GM04504 (cell line): ENCODE measurements at places on chromosomes 16 and 17.

DNA sequence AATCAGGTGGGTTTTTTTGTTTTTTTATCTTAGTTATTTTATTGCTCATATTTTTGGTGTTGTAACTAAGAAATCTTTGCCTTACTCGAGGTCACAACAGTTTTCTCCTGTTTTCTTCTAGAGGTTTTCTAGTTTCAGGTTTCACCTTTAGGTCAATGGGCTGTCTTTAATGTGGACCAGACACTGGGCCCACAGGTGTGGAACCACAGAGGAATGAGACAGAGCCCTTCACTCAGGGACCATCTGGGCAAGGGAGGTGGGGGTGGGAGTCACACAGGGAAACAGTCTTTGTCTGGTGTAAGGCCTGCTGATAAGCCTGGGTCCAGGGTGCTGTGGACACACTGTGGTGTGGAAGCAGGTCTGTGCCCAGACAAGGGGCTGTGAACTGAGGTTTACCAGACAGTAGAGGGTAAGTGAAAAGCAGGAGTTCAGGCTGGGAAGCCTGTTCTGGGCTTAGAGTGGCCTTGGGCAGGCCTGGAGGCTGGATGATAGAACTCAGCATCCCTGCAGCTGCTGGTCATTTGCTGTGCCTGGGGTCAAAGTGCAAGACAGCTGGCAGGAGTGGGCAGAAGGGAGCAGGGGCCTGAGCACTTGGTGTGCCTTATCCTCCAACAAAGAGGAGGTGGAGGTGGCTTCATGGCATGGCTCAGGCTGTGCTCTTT, 75.6 kb downstream of the SPECC1 start:
- DNase-seq, result no peak

- no peak for DNase-seq
Measured at GRCh38 chr17:48294806-48295361, 135.1 kb downstream of the SKAP1 start.

- no peak for DNase-seq
Measured at GRCh38 chr17:47687748-47688147, 6.2 kb upstream of the TBKBP1 start.

DNA sequence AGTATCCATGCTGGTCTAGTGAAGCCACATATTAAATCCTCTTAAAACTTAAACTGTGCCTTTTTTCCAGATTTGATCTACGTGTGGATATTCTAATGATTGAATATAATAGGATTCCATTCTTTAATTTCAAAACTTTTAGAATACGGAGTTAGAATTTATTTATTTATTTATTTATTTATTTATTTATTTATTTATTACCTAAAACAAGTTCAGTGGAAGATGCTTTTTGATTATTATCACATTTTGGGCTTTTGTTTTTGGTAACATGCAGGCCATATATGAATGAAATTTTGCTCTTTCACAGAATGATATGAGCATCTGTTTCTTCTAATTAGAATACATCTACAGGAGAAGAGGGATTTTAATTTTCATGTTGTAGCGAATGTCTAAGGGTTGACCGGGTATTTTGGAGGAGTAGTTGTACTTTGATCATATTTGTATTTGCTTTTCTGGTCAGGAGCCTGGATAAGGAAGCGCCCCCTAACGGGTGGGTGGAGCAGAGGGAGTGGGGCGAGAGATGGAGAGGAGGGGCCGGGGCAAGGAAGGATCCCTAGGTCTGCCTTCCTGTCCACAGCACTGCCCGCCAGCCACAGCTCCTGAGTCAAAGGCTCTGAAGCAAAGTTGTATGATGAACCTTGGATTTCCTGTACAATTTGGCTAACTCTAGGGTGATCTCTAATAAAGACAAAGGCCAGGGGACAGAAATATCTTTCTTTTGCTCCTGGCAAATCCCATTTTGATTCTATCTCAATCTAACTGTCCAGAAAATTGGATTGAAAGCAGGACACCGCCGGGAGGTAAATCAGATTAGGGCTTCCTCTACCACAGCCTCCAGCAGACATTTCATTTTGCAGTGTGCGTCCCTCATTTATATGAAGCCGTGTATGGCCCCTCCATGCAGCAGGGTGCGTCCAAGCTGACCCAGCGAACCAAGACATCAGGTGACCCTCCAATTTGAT, 149.1 kb downstream of the PRKCA start:
- no peak for DNase-seq

- no peak for DNase-seq
Measured at GRCh38 chr17:3022197-3022596, 41.2 kb downstream of the OR1D5 start.

DNA sequence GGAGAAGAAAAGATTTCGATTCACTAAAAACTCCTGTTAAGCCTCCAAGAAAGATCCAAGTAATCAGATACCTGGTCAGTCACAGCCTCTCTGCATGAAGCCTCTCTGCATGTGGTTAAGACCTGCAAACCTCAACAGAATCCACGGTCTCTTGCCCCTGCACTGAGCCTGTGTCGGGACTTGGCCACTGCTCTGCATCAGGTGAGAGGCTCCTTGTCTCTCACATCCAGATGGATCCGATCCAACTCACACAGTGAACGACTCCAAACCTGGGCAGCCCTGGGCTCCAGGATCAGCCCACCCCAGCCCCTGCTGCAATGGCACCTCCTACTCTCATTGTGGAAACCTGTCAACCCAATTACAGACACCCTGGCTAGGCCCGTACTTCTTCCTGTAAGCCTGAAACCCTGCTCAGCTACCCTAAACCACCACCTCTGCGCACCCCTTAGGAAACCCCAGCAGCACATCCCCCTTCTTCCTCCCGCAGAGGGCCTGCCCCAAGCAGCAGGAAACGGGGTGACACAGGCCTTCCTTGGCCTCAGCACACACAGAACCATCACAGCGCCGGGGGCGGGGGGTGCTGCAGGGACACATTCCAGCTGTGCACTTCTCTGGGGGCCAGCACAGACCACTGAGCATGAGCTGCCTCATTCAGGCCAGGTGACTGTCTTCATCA, 129.5 kb downstream of the ANKRD11 start:
- DNase-seq, result no peak

DNA sequence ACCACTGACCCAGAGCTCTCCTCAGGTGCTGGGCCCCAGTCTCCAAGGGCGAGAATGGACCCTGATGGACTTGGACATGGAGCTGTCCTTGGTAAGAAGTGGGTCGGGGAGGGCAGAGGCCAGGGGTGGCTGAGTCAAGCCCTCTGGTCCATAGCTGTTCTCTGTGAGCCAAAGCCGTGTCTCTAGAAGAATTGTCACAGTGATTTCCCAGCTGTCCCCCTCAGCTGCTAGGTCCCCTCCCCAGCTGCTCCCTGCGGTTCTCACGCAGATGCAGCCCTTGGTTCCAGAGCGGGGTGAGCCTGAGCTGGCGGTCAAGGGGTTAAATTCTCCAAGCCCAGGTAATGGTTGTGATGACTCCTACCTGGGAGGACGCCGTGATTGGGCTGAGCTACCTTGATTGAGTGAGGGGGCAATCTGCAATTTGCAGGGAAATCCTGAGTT, 1.3 kb upstream of the NOL3 start:
- no peak for DNase-seq

DNA sequence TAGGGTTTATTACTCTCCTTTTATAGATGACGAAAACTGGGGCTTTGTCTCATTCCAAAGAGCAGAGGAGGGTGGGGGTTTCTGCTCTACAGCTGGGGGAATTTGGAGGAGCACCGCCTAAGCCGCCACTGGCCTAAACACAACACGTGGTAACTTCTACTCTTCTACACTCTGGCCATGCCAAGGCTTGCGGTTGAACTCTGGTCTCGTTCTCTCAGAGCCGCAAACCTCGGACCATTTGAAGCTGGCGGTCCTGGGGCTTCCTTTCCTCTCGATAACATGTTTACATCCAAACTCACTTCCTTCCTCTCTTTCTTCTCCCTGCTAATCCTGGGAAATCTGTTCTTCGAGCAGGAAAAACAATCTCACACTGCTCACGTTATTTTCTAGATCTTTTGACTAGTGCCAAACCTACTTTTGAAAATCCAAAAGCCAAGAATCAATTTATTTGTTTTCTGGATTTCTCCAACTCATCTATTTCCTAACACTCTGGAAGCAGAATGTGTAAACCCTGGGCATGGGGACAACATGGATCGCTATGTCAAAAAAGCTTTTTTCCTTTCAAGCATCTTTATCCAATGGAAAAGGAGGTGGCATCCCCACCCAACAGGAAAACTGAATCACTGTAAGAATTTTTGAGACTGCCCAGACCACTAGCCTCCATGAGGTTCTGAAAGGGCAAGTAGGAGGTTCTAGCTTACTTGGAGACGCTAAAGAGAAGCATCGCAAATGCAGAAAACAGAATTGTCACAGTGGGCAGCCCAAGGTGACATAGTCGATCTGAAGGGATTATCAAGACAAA, 13.6 kb upstream of the EEF2K start:
- DNase-seq, result peak; percentile 68

- DNase-seq, result no peak
Measured at GRCh38 chr17:43637563-43638323, 24.0 kb downstream of the MEOX1 start.

DNA sequence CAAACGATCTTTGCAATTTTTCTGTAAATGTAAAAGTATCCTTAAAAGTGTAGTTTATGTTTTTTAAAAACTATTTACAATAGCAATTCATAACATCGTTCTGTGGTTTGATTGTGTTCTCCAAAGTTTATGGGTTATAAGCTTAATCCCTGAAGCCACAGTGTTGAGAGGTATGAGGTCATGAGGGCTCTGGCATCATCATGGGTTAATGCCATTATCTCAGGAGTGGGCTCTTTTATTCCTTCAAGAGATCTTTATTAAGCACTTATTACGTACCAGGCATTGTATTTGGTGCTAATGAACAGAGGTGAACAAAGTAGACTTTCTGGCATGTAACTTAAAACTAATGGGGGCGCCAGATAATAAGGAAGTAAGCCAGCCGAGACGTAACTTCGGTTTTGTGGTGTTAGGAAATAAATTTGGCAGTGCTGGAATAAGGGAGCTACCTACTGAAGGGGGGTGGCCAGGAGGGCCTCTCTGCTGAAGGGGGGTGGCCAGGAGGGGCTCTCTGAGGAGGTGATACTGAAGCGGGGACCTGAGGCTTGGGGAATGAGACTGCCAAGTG, 158.1 kb downstream of the VPS53 start:
- no peak for DNase-seq

GRCh38 chr17:49696233-49696761, 11.5 kb downstream of the SLC35B1 start:
- DNase-seq, result no peak

GRCh38 chr17:21295036-21295952, 10.8 kb downstream of the MAP2K3 start:
- no peak for DNase-seq

DNA sequence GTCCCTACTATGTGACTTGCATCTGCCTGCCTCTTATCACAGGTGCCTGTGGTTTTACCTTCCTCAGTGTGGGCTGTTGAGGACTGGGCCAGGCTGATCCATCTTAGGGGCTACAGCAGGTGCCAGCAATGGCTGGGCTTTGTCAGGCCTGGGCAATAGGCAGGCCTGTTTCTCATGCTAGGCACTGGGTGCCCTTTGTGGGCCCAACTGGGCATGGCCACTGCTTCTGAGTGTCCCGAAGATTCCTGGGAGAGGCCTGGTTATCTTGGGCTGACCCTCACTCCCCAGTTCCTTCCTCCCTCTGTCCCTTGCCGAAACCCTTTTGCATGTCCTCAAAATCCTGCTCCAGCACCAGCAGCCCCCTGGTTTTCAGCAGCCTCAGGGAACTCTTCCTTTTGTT, 1024.9 kb downstream of the KCNJ18 start:
- no peak for DNase-seq

- DNase-seq, result no peak
Measured at GRCh38 chr17:46978489-46979146, 435 bp downstream of the RPRML start.

DNA sequence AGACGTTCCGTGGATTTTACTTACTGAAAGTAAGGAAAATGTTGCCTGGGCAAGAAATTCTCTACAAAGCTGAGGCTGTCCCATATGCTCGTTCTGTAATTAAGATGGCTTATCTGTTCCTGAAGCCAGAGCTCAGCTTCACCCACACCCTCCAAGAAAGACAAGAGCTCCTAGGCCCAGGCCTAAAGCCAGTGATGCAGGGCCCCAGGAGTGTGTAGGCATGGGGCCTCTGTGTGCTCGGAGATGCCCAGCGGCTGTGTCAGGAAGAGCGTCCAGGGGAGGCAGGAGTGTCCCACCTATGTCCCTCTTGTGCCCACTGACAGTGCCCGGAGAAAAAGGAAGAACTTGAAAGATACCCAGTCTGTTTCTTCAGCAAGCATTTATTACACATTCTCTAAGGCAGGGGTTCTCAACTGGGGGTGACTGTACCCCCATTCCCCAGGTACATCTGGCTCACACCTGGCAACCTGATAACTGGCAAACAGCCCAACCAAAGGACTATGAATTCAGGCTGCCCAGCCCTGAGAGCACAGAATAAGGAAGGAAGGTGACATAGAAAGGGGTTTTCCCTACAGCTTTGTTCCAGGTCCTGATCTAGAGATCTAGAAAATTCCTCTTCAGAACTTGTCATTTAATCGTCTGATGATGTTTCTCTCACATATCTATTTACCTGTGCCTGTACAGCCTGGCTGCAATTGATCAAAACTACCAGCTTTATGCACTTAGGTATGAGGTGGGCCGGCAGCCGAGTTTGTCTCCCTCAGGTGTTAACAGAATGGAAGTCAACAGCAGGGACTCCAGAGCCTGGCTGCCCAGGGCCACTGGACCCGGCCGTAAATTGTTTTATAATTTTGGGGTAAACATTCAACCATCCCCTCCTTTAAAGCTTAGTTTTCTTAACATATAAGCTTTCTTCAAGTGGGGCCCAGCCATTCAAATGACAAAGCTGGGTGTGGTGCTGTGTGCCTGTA, 12.0 kb downstream of the SNN start:
- DNase-seq, result no peak

DNA sequence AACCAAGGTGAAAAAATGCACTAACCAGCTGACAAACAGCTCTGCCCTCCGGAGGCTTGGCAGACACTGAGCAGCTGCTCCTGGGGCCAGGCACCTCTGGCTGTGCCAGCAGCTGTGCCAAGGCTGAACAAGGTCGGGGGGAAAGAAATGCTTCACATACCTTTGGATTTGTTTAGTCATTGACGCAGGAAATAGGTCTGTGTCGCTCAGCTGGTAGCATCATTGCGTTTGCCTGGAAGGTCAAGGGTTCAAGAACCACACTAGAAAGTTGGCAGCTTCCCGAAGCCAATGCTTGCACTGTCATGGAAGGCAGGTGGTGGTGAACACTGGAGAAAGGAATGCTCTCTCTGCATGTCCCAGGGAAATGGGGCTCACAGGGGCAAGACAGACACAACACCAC, 63.5 kb downstream of the PCTP start:
- no peak for DNase-seq

GRCh38 chr16:85387171-85387507, 226.0 kb upstream of the GSE1 start:
- DNase-seq, result no peak

- no peak for DNase-seq
Measured at GRCh38 chr16:80079072-80079471, 461.7 kb upstream of the DYNLRB2 start.

DNA sequence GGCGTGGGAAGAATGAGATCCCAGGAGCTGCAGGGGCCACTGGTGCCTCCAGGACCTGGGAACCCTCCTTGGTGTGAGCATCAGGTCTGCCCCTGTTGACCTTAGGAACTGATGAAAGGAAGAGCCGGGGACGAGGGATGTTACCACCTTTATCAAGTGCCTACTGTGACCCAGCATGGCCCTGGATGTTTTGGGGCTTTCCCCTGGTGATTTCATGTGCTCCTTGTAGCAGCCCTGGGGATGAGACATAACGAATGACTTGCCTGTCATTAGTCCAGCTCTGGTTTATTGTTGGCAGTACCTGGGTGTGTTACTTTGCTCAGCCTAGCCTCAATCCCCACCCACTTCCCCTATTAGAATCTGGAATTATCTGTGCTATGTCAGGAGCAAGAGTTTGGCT, 39.9 kb downstream of the WSCD1 start:
- DNase-seq, result no peak
